Hair follicular keratinocyte (primary cell): ENCODE measurements at places on chromosomes 3 and 15. TPM values are rescaled to one million over a fixed set of nuclear protein-coding genes. Genes with fewer than 3 reads are reported as not detected.

SPTSSB gene
- 0.23 and 0.31 TPM in 2 replicates for total RNA-seq

MESP2 gene
- total RNA-seq = 1.4 and 1.7 TPM in 2 replicates

ASB7 gene
- total RNA-seq = 6.0 and 7.8 TPM in 2 replicates

IL17RE gene
- total RNA-seq = 10.8 and 19.7 TPM in 2 replicates

HCLS1 gene
- total RNA-seq = 0.39 TPM in 1 of 2 replicates, not detected in the other

SOX2 gene
- not detected in 2 replicates for total RNA-seq

UBAP1L gene
- total RNA-seq = 0.38 and 0.47 TPM in 2 replicates

LEKR1 gene
- total RNA-seq = 0.08 and 0.30 TPM in 2 replicates

RTP1 gene
- not detected in 2 replicates for total RNA-seq

KBTBD8 gene
- total RNA-seq = 2.0 and 3.8 TPM in 2 replicates
